Osteocyte (in vitro differentiated cells): ENCODE measurements at places on chromosomes 1 and 21.

GRCh38 chr1:115545791-115546733 is 95.7 kb upstream of the VANGL1 start:
- DNase-seq = peak; percentile 89

DNA sequence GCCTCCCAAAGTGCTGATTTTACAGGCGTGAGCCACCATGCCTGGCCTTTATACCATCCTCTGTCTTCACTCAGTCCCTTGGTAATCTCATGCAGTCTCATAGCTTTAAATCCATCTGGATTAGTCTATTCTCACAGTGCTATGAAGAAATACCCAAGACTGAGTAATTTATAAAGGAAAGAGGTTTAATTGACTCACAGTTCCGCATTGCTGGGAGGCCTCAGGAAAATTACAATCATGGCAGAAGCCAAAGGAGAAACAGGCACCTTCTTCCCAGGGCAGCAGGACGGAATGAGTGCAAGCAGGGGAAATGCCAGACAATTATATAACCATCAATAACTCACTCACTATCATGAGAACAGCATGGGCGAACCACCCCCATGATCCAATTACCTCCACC is 49.1 kb upstream of the CPLANE2 start:
- DNase-seq = no peak

DNA sequence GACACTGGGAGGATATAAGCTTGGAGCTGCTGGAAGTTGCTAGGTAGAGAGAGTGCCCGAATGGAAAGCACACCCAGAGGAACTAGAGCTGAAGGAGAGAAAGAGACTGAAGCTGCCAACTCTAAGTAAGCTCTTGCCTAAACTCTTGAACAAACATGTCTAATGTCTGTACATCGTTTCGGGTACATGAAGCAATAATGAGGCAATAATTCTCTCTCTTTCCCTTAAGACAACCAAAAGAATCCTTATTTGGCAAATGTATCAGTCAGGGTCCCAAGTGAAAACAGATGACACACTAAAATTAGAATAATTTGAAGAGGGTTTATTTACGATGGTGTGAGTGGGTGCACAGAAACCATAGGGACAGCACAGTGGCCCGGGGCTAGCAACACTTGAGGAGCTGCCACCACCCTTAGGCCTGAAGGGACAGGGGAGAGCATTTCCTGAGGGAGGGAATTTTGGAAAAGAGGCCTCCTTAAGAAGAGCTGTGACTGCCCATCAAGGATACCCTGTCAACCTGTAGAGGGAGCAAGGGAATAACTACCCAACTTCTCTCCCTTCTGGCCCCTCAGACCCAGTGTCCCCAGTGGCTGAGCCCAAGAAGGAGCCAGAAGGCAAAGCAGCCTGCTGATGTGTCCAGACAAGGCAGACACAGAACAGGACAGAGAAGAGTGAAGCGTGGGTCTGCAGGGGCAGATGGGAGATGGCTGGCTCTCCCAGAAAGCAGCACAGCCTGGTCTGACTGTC is 36.1 kb upstream of the KHDRBS1 start:
- DNase-seq = no peak

GRCh38 chr1:231985296-231986023 is 358.9 kb downstream of the DISC1 start:
- DNase-seq = no peak

GRCh38 chr1:161198194-161198896 is 509 bp downstream of the ADAMTS4 start:
- peak; percentile 91 for DNase-seq

DNA sequence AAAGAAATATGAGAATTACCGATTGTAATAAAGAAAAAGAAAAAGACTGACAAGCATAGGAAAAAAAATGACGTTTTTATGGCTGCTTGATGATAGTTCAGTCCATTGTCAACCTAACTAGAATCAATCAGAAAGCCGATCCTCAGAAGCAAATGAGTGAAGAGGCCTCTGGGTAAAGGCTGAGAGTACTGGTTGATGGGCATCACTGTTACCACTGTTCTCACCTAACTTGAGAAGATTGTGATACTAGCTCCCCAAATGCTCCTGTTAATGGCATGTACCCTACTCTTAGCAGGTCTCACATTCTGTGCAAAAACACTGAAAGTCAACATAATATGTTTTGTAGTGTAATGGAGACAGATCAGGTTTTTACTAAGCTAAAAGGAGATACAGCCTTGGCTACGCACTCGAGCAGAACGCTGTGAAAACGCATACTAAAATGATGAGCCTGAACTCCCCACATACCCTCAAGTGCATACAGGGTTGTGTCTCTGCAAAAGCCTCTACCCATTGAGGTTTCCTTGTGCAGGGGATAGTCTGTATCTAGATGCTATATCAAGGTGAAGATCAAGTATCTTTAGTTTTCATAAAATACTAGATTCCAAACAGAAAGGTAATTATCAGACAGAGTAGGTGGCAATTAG is 554.6 kb downstream of the SMYD3 start:
- no peak for DNase-seq

- DNase-seq = peak; percentile 86
Observed at GRCh38 chr1:94884106-94884505, 42.8 kb downstream of the CNN3 start.

- DNase-seq = no peak
Observed at GRCh38 chr1:236865818-236866155, 70.7 kb downstream of the MTR start.

- DNase-seq = no peak
Observed at GRCh38 chr21:28066076-28066475, 926.6 kb downstream of the LTN1 start.

- DNase-seq = no peak
Observed at GRCh38 chr1:11668516-11668915, 4.5 kb downstream of the FBXO6 start.

GRCh38 chr1:156668801-156669637 is 8.2 kb downstream of the NES start:
- no peak for DNase-seq

- no peak for DNase-seq
Observed at GRCh38 chr1:27505420-27505680, 15.4 kb upstream of the WASF2 start.
